ENCODE measurements at places on chromosomes 4 and X.

DNA sequence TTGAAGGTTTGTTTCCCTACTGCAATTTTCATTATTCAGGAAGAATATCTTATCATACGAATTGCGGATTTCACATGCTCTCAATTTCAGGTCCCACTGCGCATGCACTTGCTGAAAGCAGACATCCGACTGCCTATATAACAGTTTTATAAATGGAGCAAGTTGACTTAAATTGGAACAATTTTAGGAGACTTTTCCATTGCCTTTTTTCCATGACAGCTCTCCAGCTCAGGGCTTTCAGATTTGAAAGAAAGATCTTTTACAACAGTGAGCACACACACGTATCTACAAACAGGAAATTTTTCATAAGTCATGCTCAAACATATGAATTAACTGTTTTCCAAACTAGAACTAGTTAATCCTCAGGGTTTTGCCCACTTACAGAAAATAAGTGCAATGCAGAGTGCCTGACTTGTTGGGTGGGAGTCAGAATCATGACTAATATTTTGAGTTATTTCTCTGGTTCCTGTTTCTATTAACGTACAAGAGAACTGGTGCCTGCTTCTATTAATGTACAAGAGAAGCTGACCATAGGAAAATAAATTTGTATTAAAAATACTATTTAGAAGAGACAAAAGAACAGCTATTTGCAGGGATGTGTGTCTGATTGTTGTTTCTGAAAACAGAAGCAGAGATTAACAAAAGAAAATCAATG, 137.9 kb downstream of the GPC3 start:
- DNase-seq = no peak

DNA sequence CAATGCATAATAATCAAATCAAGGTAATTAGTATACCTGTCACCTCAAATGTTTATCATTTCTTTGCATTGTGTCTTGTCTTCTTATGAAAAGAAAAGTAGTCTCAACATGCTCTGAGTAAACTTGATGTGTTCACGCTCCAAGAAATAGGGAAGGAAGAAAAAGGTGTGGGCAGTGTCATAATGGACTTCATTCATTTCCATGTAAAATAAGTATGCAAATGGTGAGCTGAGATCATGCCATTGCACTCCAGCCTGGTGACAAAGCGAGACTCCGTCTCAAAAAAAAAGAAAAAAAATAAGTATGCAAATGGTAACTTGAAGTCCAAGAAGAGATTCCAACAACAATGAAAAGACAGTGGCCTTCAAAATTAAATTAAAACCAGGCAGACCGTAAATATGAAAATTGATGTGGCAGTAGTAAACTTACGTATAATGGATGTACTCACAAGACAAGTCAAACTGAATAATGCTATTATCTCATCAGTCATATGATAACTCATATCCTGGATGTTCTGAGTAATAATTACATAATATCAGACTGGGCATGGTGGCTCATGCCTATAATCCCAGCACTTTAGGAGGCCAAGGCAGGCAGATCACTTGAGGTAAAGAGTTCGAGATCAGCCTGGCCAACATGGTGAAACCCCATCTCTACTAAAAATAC, 6.0 kb upstream of the CWH43 start:
- DNase-seq = no peak

DNA sequence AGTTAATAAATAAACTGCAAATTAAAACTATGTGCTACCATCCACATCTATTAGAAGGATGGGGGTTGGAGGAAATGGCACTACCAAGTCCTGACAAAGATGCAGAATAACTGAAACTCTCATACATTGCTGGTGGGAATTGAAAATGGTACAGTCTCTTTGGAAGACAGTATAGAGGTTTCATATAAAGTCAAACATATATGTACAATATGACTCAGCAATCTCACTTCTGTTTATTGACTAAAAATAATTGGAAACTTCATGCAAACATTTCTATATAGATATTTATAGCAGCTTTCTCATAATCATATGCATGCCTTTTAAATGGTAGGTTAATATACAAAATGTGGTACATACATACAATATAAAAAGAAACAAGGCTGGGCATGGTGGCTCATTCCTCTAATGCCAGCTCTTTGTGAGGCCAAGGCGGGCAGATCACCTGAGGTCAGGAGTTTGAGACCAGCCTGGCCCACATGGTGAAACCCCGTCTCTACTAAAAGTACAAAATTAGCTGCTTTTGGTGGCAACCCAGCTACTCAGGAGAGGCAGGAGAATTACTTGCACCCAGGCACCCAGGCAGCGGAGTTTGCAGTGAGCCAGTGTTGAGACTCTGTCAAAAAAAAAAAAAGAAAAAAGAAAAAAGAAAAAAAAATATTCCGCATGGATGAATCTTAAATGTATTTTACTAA, 225.0 kb upstream of the CXXC4 start:
- no peak for DNase-seq

DNA sequence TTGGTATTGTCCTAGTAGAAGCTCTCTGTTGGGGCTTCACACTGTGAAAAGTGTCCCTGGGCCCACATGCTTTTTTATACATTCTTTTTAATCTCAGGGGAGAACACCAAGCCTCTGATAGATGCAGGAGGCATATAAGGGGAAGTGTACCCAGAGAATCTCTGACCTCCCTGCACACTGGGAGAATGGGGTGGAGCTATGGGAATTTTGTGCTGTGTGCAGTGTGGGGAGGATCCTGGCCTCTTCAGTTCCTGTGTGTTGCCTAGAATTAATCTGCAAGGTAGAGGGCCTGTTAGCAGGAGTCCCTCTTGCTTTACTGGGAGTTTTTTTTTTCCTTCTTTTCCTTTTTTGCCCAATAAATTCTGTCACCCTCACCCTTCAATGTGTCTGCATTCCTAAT, 49.2 kb upstream of the SPIN4 start:
- no peak for DNase-seq

DNA sequence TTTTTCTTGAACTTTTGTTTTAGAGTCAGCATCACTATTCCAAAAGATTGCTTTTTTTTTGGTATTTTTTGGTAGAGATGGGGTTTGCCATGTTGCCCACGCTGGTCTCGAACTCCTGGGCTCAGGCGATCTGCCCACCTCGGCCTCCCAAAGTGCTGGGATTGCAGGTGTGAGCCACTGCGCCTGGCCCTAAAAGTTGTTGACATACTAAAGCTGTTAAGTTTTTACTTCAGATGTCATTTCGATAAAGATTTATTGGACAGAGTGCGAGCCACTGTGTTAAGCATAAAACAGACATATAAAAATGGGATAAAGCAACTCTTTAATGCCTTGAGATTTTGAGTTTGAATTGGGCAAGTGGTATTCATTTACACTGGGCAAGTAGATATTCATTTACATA, 28.3 kb downstream of the USO1 start:
- no peak for DNase-seq

DNA sequence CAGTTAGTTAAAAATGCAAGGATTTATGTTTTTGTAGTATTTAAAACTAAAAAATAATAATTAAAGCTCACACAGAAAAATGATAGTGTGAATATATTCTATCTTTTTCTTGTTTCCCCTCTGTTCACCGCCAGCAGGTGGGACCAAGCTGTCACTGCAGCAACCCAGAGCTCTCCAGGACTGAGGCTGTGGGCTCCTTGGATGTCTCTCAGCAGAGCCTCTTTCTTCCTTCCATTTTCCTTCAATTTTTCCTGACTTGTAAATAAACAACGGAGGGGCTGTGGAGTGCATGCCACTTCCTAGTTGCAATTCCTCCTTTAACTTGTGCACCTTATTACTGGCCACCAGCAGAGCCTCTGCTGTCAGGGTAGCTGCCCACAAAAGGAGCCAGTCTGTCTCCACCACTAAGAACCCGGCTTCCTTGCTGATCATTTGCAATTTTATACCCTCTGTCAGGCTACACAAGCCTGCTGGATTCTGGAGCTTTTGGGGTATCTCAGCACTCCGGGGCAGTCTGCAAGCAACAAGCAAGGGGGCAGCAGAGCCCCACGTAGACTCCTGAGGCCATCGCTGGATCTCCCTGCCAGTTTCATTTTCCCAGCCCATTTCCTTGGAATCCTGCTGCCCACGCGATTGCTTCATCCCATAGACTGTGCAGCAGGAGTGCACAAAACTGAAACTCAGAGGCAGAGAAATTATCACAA, 1467.4 kb downstream of the C4orf33 start:
- no peak for DNase-seq

GRCh38 chr4:48275686-48276085, 6.0 kb upstream of the TEC start:
- DNase-seq = no peak
